ENCODE measurements at places on chromosomes 1 and 21.

DNA sequence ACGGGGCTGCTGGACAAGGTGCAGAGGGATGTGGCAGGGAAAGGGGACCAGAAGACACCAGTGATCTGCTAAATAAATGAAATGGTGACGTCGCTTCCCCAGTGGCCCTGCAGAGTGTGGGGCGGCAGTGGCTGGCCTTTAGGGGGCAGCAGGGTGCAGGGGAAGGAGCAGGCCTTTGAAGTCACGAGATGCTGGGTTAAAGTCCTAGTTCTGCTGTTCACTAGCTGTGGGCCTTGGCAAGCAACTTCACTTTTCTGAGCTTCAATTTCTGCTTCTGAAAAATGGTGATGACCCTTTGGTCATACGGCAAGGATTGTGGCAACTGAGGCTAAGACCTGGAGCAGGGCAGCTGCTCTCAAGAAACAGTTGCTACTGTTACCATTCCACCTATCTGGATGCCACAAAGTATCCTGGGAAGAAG, 9.2 kb upstream of the GALE start:
- DNase-seq: peak; percentile 67

DNA sequence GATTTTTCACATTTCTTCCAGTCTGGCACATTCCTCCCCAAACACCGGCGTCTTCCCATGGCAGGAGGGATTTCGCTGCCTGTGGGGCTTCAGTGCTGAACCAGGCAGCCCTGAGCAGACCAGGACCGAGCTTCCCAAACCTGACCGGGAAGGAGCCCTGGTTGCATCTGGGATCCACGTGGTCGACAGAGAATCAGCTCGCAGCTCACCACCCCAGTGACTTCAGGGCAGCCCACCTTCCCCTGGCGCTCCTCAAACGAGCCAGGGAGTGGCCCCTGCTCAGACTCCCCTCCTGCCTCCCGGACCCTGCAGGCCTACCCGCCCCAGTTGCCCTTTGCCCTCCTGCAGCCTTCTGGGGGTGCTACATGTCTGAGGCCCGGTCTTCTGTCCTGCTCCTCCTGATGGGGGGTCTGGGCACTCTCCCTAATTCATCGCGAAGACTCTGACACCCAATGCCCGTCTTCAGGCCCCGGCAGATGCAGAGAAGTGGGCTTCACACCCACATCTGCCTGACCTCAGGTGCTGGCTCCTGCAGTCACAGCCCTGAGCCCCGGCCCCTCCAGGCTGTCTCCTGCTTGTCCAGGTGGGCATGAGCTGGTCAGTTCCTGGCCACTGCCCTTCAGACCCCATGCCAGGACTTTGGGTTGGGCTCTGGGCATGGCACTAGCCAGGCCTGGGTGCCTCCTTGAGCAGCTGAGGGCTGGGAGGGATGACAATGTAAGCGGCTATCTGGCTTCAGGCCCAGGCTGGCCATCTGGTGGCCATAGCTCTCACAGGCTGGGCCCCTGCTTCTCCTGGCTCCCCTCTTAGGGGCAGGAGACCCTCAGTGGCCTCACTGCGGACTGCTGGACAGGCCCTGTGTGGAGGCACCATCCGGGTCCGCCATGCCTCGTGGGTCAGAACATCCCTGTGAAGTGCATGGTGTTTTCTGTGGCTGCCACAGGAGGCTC, 26.1 kb upstream of the PRSS38 start:
- DNase-seq: no peak

GRCh38 chr1:206708882-206709281, 24.2 kb downstream of the MAPKAPK2 start:
- no peak for DNase-seq

GRCh38 chr21:41321908-41322495, 5.4 kb downstream of the FAM3B start:
- DNase-seq: no peak

DNA sequence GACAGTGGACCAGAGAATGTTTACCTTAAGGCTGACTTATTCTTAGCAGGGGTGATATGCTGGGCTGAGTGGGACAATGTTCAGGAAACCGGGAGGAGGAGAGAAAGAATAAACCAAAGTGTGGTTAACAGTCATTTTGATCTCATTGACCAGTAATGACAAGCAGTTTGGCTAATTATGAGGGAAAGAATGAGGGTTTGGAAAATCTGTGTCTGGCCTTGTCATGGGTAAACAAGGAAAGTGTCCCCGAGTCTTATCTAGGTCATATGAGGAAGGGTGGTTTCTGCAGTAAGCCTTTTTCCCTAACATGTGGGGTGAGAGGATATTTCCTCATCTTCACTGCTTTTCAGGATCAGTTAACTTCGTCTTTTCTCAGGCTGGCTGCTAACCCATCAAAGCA, 155.0 kb downstream of the TPR start:
- no peak for DNase-seq

DNA sequence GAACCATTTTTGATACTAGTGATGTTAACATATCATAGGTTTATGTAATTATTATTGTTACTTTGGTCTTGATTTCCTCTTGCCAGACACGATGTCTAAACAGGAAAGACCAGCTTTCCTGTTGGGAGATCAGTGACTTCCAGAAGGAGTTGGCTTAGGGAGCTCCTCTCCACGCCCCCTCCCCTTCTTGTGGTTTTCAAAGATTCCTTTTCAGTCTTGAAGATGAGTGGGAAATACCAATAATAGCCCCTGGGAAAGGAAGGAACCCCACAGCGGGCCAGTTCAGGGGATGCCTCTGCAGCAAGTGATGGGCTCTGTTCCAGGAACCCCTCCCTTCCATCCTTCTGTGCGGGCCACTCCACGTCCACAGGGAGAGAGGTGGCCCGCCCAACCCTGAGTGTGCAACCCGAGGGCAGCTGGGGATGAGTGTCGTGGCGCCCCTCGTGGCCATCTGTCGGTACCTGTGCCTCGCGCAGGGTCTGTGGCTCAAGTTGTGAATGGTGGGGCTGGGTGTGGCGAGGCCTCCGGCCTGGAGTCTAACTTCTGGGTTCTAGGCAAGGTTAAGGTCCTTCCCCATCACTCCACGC, 65.7 kb downstream of the TLR5 start:
- DNase-seq: no peak

All from amygdala (tissue), 56 donors.